ENCODE measurements at places on chromosomes 1 and 21.

DNA sequence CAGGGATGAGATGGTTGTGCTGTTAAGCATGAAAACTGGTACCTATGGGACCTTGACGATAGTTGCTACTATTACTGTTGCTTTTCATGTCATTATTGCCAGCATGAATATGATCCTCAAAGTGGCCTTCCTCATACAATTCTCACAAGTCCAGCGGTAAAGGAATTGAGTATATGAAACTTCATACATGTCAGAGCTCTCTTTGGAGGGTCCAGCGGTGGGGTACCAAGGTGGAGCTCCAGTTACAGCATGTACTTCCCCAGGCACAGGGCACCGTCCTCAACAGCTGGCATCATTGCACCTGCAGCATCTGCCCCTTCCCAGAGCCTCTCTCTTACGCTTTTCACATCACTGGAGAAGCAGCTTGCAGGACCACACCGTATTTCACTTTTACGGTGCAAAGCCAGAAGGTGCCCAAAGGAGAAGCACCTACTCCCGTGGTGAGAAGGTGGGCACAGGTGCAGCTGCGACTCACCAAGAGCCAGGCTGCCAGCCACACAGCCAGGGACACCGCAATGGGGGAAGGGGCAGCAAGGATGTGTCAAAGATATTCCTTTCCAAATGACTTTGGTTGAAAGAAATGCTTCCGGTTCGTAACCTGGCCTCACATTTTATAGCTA lies 166.4 kb upstream of the IRF2BP2 start:
- no peak for DNase-seq

DNA sequence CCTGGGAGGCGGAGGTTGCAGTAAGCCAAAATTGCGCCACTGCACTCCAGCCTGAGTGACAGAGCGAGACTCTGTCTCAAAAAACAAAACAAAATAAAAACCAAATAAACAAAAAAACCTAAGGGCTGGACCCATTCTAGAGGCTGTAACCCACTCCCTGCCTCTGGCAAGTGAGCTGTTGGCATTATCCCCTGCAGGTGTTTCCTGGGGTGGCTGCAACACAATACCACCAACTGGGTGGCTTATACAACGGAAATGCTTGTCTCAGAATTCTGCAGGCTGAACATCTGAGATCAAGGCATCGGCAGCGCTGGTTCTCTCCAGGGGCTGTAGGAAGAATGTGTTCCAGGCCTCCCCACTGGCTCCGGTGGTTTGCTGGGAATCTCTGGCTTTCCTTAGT lies 15.2 kb downstream of the LRRC38 start:
- DNase-seq, result no peak

- DNase-seq, result no peak
Observed at GRCh38 chr1:214573386-214574318, 22.2 kb upstream of the PTPN14 start.

DNA sequence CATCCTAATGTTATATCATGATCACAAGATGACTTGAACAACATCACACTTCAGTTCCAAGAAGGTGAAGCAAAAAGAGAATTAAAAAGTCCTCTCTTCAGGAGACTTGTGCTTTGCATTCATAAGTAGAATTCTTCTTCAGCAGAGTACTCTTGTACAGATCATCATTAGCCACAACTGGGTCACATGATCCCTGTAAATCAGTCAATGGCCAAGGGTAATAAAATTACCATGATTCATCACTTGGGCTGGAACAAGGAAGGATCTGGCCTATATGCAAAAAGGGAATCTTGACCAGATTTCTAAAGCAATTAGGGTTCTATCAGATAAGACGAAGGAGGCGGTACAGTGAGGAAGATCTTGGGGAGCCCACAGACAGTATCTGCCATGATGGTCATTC lies 458.0 kb upstream of the DEPDC1 start:
- DNase-seq, result no peak

GRCh38 chr1:53419034-53419433 lies 40.2 kb upstream of the DMRTB1 start:
- no peak for DNase-seq

DNA sequence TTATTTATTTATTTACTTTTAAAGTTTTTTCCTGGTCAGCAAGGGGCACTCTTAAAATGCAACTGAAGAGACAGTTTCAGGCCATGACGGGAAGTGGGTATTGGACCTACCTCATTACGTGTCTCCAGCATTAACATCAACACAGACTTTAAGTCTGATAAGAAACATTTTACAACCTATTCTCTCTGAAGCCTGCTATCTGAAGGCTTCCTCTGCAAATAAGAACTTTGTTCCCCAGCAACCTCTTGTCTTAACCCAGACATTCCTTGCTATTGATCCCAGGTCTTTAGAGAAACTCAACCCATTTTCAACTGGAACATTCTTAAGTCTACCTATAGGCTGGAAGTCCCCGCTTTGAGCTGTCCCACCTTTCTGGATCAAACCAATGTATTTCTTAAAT lies 258.3 kb upstream of the TMPRSS15 start:
- DNase-seq, result no peak

GRCh38 chr1:192973988-192974387 lies 85.2 kb downstream of the UCHL5 start:
- DNase-seq, result no peak

DNA sequence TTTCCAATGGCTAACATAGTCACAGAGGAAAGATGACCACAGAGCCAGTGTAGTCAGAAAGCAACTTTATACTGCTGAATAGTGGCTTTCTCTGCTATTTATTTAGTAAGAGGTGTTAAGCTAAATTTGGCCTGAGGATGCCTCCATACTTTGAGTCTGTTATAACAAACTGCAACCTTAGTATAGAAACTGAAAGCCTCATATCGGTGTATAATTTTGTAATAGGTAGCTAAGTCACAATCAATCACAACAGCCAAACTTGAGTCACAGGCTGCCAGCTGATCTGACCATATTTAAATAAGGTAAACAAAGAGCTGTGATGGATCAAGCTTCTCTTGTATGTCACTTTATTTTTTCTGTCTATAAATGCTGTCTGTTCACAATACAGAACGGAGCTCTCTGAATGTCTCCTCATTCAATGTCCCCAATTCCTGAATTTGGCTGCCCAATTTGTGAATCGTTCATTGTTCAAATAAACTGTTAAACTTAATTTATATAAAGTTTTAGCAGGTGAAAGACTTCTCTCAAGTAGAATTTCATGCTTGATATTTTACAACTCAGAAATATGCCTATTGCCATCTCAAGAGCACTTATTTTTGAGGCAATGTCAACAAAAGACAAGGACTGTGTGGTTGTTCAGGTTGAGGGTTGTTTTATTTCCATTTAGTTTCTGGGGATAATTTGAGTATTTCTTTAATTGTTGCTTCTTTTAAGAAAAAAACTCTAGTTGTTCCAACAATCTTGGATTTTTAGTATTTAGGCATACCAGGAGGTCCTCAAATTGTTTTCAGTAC lies 339.7 kb upstream of the B3GALT2 start:
- no peak for DNase-seq

GRCh38 chr1:71509051-71509595 lies 428.3 kb upstream of the ZRANB2 start:
- no peak for DNase-seq

DNA sequence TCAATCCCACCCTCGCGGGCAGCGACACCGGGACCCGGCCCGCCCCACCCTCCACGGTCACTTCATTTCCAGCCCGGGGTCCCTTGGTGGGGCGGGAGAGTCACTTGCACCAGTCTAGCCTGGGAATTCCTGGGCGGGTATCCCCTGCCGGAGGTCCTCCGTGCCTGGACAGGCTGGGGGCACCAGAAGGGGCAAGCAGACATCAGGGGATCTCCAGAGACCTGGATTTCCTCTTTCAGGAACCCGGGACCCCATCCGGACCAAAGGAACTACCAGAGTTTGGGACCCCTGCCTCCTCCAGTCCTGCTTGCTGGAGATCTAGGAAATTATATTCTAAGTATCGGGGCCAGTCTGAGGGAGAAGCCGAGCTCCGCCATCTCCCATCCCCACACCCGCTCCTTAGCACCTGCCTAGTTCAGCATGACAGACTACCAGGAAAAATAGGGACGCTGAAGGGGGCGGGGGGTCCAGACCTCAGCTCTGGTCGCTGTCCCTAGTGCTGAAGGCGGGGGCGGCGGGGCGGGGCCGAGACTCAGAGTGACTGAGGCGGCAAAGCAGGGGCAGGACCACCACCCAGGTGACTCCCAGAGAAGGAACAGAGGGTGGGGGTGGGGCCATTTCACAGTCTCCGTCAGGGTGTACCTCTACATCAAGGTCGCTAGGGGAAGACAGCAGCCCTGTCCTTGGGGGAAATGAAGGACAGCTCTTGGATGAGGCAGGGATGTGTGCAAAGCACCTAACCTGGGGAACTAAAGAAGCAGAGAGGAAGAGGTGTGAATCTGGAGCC lies 832 bp downstream of the HCN3 start:
- no peak for DNase-seq

All from KG1 (cell line).